ENCODE measurements at places on chromosomes 7 and 10.

DNA sequence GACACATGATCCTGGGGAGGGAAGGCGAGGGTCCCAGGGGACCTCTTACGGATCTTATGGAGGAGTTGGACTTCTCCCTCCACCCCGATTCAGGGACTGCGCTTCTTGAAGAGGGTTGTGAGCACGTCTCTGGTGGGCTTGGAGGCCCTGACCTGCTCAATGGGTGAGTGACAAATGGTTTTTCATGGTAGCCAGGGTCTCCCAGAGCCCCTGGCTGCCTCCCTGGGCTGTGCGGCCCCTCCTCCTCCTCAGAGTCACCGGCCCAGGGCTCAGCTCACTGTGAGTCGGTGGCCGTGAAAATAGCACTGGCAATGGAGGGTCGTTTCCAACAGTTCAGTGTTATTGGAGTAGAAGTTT is 26.6 kb downstream of the INPP5A start:
- DNase-seq, result no peak

- no peak for DNase-seq
Measured at GRCh38 chr7:78489476-78490240, 691.1 kb downstream of the PHTF2 start.

- peak; percentile 71 for DNase-seq
Measured at GRCh38 chr7:28483908-28484605, 71.7 kb downstream of the CREB5 start.

DNA sequence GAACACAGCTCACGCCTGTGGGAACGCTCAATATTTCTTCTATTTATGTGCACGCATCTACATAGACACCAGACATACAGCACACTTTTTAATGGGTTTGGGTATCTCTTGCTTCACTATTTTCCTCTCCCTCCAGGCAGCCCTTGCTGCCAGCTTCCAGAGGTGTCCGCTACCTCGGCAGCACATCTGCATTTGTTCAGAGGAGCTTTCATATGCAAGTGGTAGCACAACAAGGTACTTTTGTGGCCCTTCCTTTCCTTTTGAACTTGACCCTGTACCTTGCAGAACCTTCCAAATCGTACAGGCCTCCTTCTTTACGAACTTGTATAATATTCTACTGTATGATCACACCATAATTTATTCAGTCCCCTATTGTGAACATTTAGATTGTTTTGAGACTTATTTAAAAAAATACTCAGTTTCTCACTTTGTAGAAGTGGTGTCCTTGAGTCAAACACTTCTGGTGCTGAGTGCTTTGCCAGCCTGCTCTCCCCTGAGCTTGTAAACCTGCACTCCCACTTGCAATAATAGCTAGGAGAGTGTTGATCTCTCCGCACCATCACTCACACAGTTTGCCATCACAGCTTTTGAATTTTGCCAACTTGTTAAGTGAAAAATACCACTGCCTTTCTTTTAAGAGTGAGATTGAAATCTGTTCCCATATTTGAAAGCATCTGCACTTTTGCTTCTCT is 106.0 kb upstream of the ZNF32 start:
- DNase-seq, result no peak

GRCh38 chr7:149741629-149742028 is 31.8 kb downstream of the ZNF467 start:
- no peak for DNase-seq

GRCh38 chr7:106915873-106916272 is 50.8 kb downstream of the PIK3CG start:
- DNase-seq, result no peak

DNA sequence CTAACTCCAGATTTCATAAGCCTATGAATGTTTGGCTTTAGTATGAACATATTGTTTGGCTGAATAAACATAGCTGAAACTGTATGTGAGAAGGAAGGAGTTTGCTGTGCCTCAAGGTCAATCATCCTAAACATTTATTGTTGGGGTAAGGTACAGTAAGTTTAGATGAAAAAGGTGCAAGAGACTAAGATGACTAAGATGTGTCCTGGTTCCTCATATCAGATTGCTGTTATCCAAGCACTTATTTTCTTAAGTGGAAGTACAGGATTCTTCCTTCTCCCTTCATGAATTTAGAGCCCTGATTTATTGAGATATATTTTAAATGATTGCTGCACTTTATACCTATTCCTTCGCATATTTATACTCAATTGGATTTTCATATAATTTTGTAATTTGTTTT is 12.2 kb downstream of the MDFIC start:
- no peak for DNase-seq

GRCh38 chr10:92757066-92757710 is 67.4 kb downstream of the HHEX start:
- peak; percentile 26 for DNase-seq

- no peak for DNase-seq
Measured at GRCh38 chr7:130273081-130273932, 6.6 kb downstream of the CPA2 start.

DNA sequence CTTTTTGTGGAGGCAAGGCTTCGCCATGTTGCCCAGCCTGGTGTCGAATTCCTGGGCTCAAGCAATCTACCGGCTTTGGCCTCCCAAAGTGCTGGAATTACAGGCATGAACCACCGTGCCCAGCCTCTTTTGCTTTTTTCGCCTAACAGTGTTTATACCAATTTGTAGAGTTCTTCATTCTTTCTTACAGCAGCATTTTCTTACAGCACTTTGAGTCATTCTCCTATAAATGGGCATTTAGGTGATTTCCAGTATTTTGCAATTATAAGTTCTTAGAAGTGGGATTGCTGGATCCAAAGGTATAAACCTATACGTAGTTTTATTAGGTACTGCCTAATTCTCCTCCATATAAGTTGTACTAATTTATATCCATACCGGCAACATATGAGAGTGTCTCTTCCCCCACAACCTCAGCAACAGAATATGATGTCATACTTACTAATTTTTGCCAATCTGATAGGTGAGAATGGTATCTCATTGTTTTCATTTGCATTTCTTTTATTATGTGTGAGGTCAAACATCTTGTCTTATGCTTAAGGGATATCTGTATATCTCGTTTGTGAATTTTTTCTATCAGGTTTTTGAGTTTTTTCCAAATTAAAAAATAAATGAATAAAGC is 39.1 kb downstream of the SUFU start:
- DNase-seq, result peak; percentile 49

DNA sequence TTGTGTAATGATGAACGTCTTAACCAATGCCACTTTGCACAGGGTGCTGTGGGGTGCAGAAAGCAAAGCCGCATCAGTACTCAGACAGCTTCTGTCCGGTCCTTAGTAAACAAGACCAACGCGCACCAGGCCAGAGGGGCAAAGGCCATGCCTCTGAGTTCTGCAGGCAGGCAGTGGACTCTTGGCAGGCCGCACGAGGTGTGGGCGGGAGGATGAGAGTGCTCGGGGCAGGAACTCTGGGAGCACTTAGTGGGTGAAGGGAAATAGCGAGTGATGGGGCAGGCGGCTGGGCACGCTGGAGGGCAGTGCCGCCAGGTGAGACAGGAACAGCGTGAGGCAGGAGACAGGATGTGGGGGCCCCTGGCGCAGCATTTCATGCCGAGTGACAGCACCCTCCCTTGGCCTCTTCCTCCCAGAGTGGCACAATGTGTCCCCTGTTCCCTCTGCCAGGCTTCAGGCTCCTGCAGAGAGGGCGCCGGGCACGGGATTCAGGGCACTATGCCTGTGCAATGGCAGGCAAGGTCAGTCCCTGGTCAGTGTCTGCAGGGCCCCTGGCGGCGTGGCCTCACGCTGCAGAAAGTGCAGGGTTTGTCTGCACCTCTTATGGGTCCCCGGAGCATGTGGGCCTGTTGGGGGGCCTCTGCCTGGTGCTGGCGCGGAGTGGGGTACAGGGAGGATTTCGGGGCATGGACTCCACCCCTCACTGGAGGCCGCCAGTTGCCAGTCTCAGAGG is 60.4 kb downstream of the VIPR2 start:
- no peak for DNase-seq

- DNase-seq, result no peak
Measured at GRCh38 chr7:139563856-139564255, 40.4 kb downstream of the CLEC2L start.

GRCh38 chr7:64183126-64183742 is 23.8 kb upstream of the ZNF735 start:
- no peak for DNase-seq

- DNase-seq, result no peak
Measured at GRCh38 chr7:106073701-106074100, 38.4 kb downstream of the SYPL1 start.

- no peak for DNase-seq
Measured at GRCh38 chr7:114758661-114759227, 163.2 kb upstream of the MDFIC start.

GRCh38 chr7:27159266-27160144 is 3.0 kb upstream of the HOXA7 start:
- DNase-seq, result no peak

DNA sequence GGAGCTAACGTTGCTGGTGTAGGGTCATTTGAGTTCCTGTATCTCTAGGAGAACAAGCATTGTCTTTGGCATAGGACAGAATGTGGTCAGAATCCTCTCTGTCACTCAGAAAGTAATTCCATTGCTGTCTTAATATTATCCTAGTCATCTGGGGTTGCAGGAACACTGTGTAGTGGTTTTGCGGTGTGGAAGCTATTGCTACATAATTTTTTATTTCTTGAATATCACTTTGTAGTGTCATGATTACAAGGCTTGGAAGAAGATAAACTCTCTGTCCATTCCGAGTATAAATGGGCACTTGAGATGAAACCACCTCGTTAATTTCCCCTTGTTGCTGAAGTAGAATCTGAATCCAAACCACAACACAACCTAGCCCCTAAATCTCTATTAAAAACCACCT is 919.2 kb downstream of the LRMDA start:
- DNase-seq, result no peak

Data from AG04449 (cell line).